Lower lobe of right lung (tissue), 2 donors: ENCODE measurements at places on chromosomes 5 and 9. TPM values are rescaled to one million over a fixed set of nuclear protein-coding genes. Genes with fewer than 3 reads are reported as not detected.
A peak's percentile ranks its signal among the peaks of the same experiment; 100 is the strongest.

The LRRTM2 gene
- 0.30 TPM for total RNA-seq

The ATP10B gene
- total RNA-seq = not detected

The ANXA2R gene
- total RNA-seq = 4.4 TPM

The PCDHA12 gene
- total RNA-seq = 6.6 TPM

The SEMA5A gene
- total RNA-seq = 29.3 TPM

The PCDHA4 gene
- total RNA-seq = 0.59 TPM

DNA sequence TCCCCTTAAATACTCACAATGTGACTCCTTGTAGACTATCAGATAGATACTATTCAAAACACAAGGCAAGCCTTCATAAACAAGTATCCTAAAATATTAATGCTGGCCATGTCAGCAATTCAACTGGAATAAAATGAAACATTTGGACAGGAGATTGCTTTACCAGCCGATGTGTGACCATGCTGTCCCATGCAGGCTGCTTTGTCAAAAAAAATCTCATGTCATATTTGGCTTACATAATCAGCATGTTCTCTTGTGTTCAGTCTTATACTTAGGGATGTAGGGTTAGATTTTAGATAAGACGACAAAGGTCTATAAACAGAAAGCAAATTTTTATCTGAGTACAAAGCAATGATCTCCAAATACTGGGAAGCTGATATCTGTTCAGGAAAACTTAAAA is 108.5 kb downstream of the NR6A1 start:
- DNase-seq = no peak
- H3K4me1 ChIP-seq = peaks cover 16% of the 10 kb centered on the region
- no peaks in the 10 kb centered on the region for H3K27me3 ChIP-seq

DNA sequence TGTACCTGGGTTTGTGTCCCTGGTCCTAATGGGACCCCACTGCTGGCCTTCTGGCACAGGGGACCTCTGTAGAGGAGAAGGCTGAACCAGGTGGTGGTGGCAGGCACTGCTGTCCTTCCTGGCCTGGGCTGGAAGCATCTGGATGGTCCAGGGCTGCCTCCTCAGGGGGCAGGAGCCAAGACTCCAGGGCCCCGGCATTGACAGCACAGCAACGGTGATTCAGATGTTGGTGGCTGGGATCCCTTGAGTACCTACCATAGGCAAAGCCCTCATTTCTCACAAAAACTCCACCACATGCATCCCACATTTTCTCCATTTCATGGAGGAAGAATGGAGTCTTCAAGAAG is 15.0 kb downstream of the FGD3 start:
- DNase-seq = no peak
- no peak overlapping the region for H3K27ac ChIP-seq
- H3K4me3 ChIP-seq = no peak overlapping the region
- H3K4me1 ChIP-seq = peaks cover 15% of the 10 kb centered on the region
- no peaks in the 10 kb centered on the region for H3K27me3 ChIP-seq

DNA sequence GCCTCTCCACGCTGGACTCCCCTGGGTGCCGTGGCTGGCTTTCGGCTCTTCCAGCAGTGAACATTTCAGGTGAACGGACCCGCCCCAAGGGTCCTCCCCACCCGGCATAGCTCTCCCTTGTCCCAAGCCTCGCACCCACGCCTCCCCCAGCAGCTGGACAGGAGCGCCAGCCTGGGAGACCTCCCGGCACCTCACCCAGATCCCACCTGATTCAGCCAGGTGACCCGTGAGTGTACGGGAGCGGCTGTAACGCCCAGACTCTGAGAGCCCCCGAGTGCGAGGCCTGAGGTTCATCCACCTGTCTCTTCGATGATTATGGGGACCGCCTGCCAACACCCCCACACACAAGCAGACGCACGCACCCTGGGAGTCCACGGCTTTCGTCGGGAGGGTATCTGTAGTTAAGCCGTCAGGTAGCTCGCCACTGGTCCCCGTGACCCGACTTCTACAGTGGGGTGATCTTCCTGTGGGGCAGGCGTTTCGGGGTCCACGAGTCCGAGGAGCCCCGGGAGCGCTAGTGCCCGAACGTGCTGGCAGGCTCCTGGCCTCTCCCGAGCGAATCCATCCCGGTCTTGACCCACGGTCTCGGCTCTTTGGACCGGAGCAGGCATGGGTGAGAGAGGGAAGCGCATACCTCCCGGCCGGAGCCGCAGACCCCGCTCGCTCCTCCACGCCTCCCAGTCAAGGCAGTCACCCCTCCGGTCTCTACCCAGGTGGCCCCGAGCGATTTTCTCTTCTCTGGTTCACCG is 14.9 kb downstream of the TRIM7 start:
- peaks cover 18% of the 10 kb centered on the region for H3K4me1 ChIP-seq
- H3K27me3 ChIP-seq = no peaks in the 10 kb centered on the region
- H3K4me3 ChIP-seq = peak overlapping the region; percentile 84
- H3K27ac ChIP-seq = peak overlapping the region; percentile 89
- no peaks in the 10 kb centered on the region for H3K36me3 ChIP-seq

DNA sequence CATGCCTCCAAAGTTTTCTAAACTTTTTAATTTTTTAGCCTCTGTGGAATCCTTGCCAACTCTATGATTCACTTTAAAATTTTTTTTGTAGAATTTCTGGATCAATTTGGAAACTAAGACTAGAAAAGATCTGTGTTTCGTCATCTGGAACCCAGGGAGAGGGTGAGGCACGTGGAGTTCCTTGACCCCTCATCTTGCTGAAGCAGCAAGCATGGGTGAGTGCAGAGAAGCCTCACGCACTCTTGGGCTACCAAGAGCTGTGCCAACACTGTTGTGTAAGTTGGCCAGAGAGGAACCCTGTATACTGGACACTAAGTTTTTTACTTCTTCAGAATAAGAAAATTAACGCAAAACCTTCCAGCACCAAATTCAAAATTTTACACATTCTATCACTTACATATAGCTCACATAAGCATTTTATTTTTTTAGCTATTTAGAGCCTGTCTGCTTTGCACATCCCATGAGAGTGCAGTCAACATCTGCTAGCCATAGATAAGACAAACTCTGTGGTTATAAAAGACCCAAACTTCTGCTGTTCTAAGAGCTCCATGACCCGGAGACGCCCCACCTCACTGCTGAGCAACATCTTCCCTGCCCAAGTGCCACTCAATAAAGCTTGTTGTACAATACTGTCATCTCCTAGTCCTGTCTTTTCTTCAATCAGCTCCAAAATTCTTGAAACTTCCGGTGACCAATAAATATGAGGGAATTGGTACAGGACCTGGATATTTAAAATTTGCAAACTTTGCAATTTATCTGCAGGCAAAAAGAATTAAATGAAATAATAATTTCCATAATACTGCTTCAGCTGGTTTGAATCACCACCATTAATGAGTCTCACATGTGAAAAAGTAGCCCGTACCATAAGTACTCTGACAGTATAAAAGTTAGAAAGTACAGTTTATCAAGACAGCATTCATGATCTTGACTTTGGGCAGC is 69.7 kb upstream of the ADCY2 start:
- H3K4me1 ChIP-seq = no peaks in the 10 kb centered on the region
- no peaks in the 10 kb centered on the region for H3K36me3 ChIP-seq
- no peak overlapping the region for H3K27ac ChIP-seq
- DNase-seq = no peak
- no peak overlapping the region for H3K4me3 ChIP-seq

GRCh38 chr5:65819905-65820240 is 97.9 kb downstream of the NLN start:
- no peaks in the 10 kb centered on the region for H3K4me1 ChIP-seq
- no peak for DNase-seq
- no peak overlapping the region for H3K27ac ChIP-seq
- no peaks in the 10 kb centered on the region for H3K36me3 ChIP-seq

GRCh38 chr9:33164138-33164809 is 2.9 kb downstream of the B4GALT1 start:
- no peaks in the 10 kb centered on the region for H3K27me3 ChIP-seq
- H3K4me1 ChIP-seq = peaks cover 73% of the 10 kb centered on the region
- H3K27ac ChIP-seq = peak overlapping the region; percentile 97

- no peak overlapping the region for H3K4me3 ChIP-seq
- no peak overlapping the region for H3K27ac ChIP-seq
- DNase-seq = no peak
- H3K4me1 ChIP-seq = peaks cover 20% of the 10 kb centered on the region
- H3K36me3 ChIP-seq = no peaks in the 10 kb centered on the region
- no peaks in the 10 kb centered on the region for H3K27me3 ChIP-seq
These were observed 160.4 kb downstream of the RGS3 start for GRCh38 chr9:113623851-113624485.

GRCh38 chr9:138063785-138064184 is 186.2 kb downstream of the CACNA1B start:
- H3K36me3 ChIP-seq = no peaks in the 10 kb centered on the region
- no peak for DNase-seq
- peaks cover 7% of the 10 kb centered on the region for H3K27me3 ChIP-seq
